ENCODE measurements at places on chromosomes 1 and 21.

DNA sequence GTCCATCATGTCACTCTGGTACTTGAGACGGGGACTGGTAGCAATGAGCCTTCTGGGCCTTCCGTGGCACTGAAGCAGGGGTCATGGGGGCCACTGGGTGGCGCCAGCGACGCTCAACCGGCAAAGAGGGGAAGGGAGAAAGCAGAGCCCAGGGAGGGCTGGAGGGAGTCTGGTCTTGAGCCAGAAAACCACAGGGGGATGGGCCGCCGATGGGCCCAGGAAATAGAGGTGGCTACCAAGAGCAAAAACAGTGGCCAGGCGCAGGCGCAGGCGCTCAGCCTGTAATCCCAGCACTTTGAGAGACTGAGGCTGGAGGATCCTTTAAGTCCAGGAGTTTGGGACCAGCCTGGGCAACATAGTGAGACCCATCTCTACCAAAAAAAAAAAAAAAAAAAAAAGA lies 21.8 kb downstream of the EXOC8 start:
- peak; percentile 57 for DNase-seq

DNA sequence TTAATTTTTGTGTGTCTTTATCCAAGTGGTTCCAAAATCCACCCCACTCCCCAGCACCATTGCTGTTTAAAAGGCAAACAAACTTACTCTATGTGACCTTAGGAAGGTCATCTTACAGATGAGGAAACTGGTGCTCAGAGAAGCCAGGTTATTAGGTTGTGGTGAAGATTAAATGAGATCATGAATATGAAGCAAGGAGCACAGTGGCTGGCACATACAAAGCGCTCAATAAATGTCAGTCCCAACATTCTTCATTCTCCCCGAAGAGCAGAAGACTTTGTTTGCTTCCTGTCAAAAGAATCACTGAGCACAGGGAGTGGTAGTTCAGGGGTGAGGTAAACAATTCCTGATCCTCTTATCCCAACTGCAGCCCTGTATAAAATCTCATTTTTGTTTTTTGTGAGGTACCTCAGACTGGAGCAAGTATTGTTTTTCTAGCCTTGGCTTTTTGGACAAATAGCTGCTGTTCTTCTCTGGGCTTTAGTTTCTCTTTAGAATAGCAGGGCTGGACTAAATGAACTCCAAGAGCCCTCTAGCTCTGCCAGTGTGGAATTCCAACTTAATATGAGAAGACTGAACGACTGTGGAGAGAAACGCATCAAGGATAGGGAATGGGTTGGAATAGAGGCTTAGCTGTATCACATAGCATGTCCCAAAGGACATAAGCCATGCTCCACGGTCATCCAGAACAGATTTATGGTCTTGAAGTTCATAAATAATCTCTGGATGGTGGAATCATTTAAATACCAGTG lies 455.3 kb upstream of the USP24 start:
- no peak for DNase-seq

DNA sequence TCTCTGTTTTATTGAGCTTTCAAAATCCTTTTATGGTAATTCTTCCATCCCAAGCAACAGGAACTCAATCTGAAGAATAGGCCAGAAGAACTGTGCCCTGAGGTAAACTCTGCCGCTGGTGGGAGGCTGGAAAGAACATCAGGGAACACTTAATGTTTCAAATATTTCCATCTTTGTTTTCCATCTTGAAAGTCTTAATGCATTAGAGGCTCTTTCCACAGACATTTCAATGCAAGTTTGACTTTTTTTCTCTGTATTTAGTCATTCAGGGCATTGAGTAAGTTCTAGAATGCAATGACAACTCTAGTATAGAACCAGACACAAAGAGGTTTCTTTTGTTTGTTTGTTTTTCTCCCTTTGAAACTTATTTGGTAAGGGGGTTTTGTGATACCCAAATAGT lies 61.5 kb downstream of the KIAA0040 start:
- no peak for DNase-seq

- DNase-seq: peak; percentile 51
Measured at GRCh38 chr1:68120136-68120791, 69.8 kb upstream of the DIRAS3 start.

DNA sequence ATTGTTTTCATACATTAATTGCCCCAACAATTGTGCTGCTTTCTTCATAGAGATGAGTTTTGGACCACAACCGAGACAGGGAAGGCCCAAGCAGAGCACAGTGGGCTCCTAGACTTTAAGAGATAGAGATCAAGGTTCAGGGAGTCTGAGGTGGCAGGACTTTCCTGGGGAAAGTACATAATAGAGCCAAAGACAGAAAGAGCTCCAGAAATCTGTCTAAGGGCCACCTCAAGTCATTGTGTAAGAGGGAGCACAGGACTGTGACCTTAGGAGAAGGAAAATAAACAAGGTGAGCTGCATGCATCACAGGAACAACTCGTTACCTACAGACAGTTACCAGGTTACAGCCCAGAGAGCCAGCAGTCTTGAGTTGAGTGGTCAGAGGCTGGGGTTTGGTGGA lies 41.3 kb upstream of the CR2 start:
- no peak for DNase-seq

GRCh38 chr1:201517631-201518030 lies 10.7 kb upstream of the CSRP1 start:
- DNase-seq: no peak

Data from GM13977 (cell line).